ENCODE measurements at places on chromosomes 5 and 9.

- DNase-seq: no peak
These were observed 43.5 kb upstream of the RNF38 start for GRCh38 chr9:36443581-36443980.

- DNase-seq: no peak
These were observed 85.9 kb upstream of the TRIO start for GRCh38 chr5:14057289-14057688.

- no peak for DNase-seq
These were observed 173.4 kb downstream of the ZNF462 start for GRCh38 chr9:107036367-107036766.

DNA sequence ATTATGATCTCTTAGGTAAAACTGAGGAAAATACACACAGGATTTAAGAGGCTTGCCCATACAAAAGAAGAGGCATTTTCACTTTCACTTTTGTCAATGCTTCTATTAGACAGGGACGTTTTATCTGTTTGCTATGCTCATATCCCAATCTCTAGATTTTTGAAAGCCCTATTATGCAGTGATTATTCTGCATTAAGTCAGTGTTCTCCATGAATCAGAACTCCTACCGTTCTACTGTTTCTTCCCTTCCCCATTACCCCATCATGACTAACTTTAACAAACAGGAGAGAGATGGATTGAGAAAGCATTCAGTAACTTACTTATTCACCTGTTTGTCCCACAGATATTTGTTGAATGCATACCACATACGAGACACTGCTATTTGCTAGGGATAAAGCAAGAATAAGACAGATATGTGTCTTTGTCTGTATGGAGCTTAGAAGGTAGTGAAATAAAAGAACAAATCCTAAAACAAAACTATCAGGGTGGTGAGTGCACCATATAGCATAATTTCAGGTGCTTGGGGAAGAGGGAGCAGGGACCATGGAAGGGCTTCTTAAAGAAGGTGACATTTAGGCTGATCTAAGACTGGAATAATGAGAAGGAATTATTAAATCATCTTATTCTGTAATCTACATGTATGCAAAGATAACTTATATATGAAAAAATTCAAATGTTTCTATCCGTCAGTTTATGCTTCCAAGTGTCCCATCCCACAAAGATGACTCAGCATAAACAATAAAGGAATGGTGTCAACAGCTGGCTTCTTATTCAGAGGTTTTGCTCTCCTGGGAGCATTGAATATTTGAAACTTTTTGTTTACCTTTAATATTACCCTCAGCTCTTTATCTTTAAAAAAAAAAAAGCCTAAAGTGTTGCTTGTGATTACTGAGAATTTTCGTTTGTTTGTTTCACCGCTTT, 328.1 kb downstream of the HINT1 start:
- DNase-seq: no peak

DNA sequence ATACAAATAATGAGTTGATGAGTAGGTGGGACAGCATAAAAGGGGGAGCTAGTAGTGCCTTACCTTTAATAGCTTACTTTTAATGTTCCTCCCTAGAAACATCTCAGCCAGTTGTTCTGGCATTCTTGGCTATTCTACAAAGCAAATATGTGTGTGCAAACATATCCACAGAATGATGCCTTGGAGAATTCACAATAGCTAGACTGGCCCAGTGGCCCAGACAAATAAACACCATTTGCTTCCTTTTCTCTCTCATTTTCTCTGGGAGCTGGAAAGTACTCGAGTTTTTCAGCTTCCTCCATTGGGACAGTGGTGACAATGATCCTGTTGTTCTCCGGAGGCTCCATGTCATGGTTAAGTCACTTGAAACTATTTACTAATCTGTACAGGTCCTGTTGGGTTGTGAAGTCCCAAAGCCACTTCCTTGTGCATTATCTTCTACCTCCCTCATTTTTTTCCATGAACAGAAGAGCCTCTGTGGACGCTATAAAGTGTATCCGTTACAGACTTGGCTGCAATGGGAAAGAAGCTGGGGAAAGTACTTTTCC, 122.9 kb downstream of the DMAC1 start:
- DNase-seq: no peak

DNA sequence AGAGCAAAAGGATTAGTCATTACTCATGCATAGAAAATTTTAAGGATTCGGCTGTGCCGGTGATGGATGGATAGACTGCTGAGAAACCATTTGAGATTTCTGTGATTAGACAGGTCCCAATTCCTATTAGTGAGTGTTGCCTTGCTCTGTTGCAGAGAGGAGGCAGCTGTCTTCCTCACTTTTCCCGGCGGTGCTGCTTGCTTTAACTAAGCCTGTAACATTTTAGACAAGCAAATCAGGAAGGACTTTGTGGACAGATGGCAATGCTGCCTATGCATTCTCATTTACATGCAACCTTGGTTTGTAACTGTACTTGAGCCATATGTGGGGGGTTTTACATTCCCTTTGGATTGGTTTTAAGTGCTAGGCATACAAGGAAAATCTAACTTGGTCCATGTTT, 1176.3 kb downstream of the CDH18 start:
- DNase-seq: no peak

GRCh38 chr9:88258024-88258423, 119.7 kb upstream of the SPATA31C2 start:
- DNase-seq: no peak

DNA sequence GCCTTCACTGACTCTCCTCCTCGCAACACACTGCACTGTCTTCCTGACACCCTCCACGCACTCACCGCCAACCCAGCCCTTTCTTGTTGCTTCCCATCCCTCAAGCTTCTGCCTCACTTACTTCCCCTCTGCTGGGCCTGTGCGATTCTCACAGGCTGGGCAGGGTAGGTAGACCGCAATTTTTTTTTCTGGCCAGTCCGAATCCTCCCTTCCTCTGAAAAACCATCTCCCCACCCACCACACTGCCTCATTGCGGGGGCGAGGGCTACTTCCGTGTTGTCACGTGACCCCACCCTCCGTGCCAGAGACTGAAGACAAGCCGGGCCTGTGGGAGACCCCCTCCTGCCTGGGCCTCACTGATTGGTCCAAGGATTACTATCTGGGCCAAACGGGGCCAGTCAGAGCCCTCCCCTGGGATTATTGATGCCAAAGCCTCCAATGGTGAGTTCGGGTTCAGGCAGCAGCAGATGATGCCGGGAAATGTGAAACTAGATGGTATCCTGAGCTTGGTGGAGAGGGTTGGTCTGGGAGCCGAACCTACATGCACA, 73.1 kb downstream of the STK10 start:
- no peak for DNase-seq

GRCh38 chr9:16398691-16399090, 471.8 kb downstream of the BNC2 start:
- no peak for DNase-seq

DNA sequence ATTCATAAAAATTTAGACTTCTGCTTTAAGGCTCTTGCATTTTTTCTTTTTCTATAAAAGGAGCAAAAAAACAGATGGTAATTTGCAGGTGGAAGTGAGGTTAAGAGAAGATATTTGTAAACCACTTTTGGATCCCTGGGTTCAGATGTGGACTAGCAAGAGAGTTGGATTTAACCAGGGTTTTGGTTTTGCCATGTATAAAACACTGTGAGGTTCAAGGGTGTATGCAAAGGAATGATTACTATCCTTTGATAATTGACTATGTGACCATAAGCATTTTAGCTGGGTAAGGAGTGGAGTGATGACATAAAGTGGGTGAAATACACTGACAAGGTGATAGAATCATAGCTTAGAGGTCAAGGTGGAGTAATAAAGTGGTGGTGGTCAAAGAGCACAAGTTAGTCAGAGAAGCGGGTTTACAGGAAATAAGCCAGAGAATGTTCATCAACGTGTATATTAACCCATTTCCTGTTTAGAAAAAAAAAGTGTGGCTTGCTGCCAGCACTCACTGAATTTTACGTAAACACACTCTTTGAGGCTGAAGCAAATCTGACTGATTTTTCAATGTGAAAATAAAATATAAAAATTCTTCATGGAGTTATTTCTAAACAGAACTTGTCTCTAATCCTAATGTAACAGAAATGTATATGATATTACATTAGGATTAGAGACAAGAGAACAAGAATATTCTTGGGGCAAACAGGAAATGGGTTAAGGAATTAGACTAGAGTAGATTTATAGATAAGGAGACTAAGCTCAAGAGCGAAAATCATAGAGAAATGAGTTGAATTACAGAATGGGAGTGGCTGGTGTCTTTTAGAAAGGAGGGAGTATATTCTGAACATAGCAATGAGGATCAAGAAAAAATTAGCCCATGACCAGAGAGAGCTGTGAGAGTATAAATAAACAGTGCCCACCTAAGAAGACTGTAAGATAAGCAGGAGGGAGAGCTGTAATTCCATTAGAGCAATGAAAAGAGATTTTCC, 74.5 kb downstream of the CDKN2A start:
- DNase-seq: no peak

DNA sequence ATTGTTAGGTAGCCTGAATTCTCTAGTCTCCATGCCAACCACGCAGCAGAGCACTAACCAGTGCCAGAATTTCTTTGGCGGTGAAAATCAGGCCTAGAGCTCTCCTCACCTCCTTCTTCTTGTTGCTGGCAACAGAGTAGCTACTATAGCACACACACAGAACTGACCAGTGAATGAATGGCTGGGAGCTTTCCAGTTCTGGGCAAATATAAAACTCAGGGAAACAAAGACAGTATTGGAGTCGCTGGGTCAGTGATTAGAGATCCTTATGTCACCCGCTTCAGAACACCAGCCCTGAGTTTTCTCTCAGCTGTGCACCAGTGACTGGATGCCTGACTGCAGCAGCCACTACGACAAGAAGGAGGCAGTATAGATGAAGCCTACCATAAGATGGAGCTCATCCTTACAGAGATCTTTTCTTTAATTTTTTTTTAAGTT, 26.9 kb upstream of the FEM1C start:
- no peak for DNase-seq

GRCh38 chr5:1910081-1910760, 27.5 kb upstream of the IRX4 start:
- no peak for DNase-seq

DNA sequence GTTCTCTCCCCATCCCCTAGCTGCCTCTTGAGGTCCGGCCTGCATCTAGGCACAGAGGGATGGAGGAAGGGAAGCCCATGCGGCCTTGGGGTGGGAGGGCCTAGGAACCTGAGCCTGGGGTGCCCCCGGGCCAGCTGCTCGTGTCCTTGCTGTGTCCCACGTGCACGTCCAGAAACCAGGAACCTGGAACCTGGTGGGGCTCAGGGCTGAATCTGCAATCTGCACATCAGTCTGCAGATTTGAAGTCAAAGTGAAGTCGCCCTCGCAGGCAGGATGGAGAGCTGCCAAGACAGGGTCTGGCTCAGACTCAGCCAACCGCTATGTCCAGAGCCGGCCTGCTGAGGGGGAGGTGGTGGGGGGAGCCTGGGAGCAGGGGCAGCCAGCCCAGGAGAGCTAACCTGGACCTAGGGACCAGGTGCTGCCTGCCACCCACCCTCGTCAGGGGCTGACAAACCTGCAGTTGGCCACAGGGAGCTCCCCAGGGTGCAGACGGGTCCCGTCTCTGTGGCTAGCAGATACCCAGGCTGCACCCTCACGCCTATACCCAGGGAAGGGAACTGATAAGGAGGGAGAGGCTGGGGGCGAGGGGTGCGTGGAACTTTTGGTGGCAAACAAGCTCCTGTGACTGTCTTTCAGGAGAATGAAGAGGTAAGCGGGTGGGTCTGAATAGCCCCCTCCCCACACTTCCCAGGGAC, 103.5 kb upstream of the SIMC1 start:
- no peak for DNase-seq

DNA sequence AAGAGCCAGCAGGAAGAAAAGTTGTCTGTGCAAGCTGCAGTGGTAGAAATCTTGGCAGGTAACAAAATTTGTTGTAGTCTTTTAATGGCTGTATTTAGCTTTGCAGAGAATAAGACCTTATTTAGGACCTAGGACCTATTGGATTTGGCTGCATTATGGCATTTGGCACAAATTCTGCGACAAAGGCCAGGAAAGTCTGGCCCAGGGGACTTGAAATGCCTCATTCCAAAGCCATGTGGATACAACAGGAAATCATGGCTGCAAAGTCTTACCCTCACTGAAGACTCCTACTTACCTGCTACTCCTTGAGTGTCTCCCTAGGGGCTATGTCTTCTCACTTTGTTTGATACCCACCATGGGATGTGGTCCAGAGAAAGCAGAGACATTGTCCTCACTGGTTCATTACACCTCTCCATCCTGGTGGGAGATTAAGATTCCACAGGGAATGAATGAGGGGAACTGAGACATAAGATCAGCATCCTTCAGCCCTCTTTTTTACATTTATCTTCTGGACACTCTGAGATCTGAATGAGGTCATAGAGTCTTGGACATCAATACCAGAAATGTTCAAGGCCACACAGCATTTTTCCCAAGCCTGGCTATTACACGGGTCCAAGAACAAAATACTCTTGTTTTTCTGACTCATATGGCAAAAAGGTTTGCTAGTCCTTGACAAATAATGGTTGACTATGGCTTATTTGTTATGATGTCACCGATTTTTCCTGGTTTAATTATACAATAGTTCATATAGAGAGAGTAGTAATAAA, 119.4 kb downstream of the PDE8B start:
- DNase-seq: no peak

DNA sequence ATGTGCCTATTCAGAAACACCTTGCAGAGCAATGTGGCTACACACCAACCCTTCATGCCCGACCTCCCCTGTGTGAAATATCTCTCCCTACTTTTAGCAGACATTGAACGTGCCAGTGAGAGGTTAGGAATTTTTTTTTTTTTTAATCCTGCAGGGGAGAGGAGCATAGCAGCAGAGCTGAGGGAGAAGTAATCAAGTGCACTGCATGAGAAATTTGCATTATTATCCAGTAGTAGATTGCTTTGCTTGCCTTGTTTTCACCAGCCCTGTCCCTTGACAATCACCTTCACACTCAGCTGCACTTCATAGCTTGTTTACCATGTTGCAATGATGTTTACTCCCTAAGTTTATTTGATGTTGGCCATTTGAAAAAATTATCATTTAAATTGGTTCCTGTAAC, 489.6 kb upstream of the ZNF608 start:
- DNase-seq: no peak

Data from NCI-H1930 (cell line).